Adrenal gland (tissue), 19 donors: ENCODE measurements at places on chromosomes 5 and 9. TPM values are rescaled to one million over a fixed set of nuclear protein-coding genes. Genes with fewer than 3 reads are reported as not detected.

LRRC19 gene
- not detected for total RNA-seq

DNA sequence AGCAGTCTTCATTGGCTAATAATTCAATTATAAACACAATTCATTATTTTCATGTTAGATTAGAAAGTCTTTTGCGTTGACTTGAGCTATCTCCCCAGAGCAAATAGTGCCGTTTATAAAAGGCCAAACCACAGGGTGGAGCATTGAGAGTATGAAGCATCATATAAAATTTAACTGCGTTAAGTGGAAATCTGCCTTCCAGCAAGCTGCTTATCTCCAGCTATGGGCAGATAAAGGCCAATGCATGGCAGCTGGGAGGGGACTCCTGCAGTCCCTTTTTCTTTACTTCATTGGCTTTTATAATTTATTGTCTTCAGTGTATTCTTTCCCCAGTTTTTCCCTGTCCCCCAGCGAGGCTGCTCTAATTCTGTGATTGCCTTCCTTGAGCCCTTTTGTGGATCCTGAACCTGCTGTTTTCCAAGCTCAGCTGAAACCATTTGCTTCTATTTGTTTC lies 113.7 kb downstream of the TMEM232 start:
- H3K4me1 ChIP-seq, result no peaks in the 10 kb centered on the region
- H3K27ac ChIP-seq, result no peak overlapping the region
- H3K36me3 ChIP-seq, result no peaks in the 10 kb centered on the region
- no peaks in the 10 kb centered on the region for H3K27me3 ChIP-seq

GRCh38 chr5:145210020-145210419 lies 625.1 kb downstream of the PRELID2 start:
- H3K36me3 ChIP-seq, result no peaks in the 10 kb centered on the region
- H3K4me1 ChIP-seq, result no peaks in the 10 kb centered on the region
- no peak overlapping the region for H3K27ac ChIP-seq
- H3K27me3 ChIP-seq, result no peaks in the 10 kb centered on the region
- no peak overlapping the region for H3K4me3 ChIP-seq
- DNase-seq, result no peak

CCDC152 gene
- total RNA-seq, result 0.65 TPM

DNA sequence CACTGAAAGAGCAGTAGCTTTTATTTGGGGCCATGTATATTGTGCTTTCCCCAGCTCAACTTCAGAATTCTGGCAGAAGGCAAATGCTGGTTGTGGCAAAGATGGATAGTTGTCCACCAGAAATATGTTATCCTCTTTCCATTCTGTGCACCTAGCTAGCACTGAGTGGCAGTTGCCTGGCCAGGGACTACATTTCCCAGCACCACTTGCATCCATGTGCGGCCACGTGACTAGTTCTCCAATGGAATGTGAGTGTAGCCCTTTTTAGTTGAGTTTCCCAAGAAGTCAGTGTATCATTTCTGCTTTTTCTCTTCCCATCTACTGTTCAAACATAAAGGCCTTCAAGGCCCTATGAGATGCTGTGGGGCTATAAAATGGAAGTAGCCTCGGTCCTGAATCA lies 354.0 kb upstream of the CLINT1 start:
- peak; percentile 19 for DNase-seq
- H3K4me1 ChIP-seq, result no peaks in the 10 kb centered on the region
- no peaks in the 10 kb centered on the region for H3K27me3 ChIP-seq
- no peak overlapping the region for H3K27ac ChIP-seq
- no peaks in the 10 kb centered on the region for H3K36me3 ChIP-seq

DNA sequence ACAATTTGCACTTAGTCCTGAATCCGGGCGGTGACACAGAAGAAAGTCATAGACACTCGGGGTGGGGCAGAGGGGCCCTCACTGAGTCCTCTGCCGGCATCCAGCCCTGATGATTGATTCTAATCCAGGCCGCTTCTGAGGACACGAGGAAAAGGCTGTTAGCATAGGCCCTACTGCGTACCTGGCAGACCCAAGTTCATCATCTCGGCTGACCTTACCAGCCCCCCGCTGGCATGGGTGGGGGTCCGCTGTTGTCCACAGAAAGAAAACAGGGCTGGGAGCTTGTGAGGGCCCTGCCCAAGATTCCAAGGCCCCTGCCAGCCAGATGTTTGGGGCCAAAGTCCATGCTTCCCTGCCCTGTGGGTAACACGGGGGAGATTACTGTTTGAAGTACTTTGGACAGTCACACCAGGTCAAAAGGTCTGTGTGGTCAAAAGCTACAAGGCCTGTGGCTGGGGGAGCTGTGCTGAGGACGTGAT lies 24.5 kb downstream of the ERGIC1 start:
- no peak for DNase-seq
- no peaks in the 10 kb centered on the region for H3K27me3 ChIP-seq
- peak overlapping the region; percentile 91 for H3K27ac ChIP-seq
- no peaks in the 10 kb centered on the region for H3K36me3 ChIP-seq
- peaks cover 59% of the 10 kb centered on the region for H3K4me1 ChIP-seq
- H3K4me3 ChIP-seq, result no peak overlapping the region
